ENCODE measurements at places on chromosomes 1 and 21.

DNA sequence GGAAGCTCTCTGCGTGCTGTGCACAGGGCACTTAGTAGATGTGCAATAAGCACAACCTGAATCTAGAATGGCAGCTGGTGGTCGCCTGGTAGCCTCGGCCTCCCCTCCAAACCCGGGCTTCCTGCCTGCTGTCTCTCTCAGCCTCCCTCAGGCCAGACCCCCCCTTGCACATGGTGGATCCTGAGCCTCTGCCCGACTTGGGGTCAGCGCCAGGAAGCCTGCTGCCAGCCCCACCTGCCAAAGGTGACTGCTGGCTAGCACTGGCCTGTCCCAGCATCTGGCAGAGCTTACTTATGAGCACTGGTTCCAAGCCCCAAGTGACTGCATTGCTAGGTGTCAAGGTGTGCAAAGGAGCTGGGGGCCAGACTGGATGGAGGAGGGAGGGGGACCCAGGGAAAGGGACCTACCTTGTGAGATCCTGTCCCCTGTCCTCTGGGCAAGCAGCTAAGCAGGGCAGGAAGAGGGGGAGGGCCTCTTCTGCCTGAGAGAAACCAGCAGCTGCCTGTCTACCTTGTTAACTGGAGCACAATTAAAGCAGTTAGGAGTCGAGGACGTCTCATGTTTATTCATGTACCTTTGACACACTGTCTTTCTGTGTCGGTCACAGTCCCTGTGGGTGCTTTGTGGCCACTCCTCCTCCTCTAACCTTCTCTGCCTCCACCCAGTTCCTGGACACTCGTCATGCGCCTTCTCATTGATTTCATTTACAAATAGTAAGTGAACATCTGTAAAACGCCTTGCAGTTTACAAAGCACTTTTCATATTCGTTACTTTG, 100.9 kb downstream of the DDX20 start:
- no peak for DNase-seq

GRCh38 chr21:30580132-30580531, 10.1 kb downstream of the KRTAP22-2 start:
- no peak for DNase-seq

GRCh38 chr1:223765719-223766340, 53.5 kb downstream of the CAPN2 start:
- DNase-seq = no peak

GRCh38 chr1:180778782-180779398, 133.8 kb upstream of the KIAA1614 start:
- no peak for DNase-seq

DNA sequence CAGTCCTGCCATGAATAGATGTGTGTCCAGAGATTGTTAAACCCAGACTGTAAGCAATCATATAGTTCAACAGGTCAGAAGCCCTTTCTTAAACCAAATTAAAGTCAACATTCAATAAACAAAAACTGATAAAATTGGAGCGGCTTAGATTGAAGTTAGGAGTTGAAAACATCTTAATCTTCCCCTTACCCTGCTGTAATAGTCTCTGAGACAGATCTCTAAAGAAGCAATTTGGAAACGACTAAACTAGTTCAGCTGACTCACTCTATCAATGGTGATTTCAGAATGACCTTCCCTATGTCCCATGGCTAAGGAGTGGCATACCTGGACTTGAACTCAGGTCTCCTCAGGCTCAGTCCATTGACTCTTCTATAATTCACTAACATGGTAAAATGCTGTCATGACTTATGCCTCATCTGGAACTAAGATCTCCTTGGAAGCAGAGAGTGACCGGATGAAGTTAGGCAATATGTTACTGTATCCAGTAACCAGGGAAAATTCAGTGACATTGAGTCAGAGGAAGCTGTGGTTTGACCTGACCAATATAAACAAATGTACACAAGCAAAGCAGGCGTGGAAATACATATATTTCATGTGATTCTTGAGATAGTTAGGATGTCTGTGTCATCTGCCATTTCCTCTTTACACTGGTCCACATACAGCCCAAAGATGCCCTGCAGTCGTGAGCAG, 30.1 kb downstream of the SGIP1 start:
- peak; percentile 99 for DNase-seq

DNA sequence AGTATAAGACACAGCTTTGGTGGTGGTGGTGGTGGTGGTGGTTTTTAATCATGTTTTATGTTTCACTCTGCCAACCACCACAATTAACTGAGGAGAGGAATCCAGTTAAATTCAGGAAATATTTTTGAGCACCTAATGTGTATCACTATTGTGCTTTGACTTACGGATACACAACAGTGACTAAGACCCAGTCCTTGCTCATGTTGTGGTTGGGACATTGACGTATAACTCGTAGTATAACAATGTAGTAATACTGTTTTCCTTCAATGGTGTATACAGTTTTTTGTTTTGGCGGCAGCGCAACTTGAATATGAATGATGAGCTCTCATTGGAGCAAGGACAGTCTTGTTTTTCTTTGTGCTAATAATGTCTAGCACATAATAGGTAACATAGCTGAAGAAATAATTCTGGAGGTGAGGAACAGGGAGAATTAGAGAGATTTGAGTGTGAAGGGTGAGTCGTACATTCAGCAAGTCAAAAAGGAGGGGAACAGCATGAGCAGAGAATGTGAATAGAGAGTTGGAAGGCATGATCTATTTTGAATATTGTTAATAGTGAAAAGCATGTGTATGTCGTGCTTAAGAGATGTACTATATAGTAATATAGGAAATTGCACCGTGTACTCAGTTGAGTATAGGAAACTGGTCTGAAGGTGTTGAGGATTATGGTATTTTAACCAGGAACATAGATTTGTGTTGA, 5.5 kb downstream of the CACYBP start:
- DNase-seq = no peak

GRCh38 chr1:90706437-90707362, 10.4 kb downstream of the BARHL2 start:
- DNase-seq = no peak

DNA sequence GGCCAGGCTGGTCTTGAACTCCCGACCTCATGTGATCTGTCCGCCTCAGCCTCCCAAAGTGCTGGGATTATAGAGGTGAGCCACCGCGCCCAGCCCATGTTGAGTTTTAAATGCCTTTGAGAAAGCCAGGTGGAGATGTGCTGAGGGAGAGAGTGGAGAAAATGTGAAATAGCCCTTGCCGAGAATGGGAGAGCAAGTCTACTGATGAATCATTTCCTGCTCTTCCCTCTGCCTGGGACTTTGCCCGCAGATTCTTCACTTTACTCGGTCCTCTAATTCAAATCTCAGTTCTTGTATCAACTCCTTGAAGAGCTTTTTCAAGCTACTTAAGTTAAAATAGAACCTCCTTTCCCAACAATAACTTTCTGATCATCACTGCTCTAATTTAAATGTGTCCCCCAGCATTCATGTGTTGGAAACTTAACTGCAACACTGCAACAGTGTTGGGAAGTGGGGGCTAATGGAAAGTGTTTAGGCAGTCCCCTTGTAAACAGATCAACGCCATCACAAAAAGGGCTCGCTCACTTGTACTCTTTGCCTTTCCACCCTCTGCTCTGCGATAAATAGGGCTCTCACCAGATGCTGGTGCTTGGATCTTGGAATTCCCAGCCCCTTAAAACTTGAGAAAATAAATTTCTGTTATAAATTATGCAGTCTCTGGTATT, 27.8 kb downstream of the OSBPL9 start:
- peak; percentile 85 for DNase-seq

- no peak for DNase-seq
Observed at GRCh38 chr1:46581681-46582455, 22.2 kb downstream of the MKNK1 start.

- DNase-seq = no peak
Observed at GRCh38 chr1:94676686-94677085, 135.1 kb upstream of the F3 start.

DNA sequence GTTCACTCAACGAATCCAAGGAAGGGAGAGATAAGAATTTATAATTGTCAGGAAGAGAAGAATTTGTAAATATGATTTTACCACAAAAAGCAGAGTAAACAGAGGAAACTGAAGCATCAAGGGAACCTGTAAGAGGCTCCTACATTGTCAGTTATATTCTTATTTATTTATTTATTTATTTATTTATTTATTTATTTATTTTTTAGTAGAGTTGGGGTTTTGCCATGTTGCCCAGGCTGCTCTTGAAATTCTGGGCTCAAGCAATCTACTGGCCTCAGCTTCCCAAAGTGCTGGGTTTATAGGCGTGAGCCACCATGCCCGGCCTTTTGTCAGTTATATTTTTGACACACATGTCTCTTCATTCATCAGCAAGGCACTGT, 47.1 kb downstream of the FCRL3 start:
- DNase-seq = no peak

- DNase-seq = peak; percentile 7
Observed at GRCh38 chr1:176119549-176119948, 87.5 kb downstream of the COP1 start.

- DNase-seq = peak; percentile 73
Observed at GRCh38 chr1:24540906-24541710, 14.8 kb upstream of the NCMAP start.

DNA sequence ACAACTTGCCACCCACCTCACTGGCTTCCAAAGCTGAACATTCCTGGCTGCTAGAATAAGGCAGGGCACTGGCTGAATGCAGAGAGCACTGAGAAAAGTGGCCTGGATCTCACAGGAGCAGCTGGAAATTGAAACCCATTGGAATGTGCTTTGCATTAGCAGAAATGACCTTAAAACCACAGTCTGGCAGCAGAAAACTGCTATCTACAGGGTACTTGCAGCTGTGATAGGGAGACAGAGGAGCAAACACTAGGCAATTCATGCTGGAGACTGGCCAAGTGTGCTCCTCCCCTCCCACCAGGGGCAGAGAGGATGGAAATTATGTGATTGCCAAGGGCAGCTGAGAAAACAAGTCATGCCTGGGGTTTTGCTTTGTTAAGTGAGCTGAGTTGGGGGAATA, 47.2 kb downstream of the HSD3B1 start:
- DNase-seq = peak; percentile 66

DNA sequence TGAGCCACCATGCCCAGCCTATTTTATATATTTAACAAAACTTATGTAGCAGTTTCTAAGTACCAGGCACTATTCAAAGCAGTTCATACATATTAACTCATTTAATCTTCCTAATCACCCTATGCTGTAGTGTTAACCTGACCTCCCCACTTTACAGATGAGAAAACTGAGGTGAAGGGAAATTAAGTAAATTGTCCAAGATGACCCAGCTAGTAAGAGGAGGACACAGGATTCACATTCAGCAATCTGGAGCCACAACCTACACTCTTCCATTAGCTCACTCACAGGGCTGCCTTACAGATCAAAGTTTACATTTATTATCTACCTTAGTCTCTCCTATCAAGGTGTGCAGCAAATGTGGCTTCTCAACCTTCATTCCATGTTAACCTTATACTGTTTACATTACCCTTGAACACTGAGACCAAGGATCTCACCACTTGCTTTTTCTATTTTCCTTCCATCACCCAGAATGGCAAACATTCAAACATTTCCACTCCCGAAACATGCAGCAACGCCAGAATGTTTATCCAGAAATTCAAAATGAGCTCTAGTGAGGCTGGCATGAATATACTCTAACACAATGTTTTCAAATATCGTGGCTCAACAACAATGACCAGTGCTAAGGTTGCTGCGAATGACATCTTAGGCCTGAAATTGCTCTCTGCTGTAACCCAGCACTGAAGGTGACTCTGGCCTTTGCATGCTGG, 24.5 kb downstream of the HIVEP3 start:
- DNase-seq = no peak

GRCh38 chr1:176691251-176692228, 228.6 kb downstream of the PAPPA2 start:
- peak; percentile 60 for DNase-seq

- DNase-seq = no peak
Observed at GRCh38 chr1:104264521-104264920, 514.8 kb downstream of the AMY1C start.

DNA sequence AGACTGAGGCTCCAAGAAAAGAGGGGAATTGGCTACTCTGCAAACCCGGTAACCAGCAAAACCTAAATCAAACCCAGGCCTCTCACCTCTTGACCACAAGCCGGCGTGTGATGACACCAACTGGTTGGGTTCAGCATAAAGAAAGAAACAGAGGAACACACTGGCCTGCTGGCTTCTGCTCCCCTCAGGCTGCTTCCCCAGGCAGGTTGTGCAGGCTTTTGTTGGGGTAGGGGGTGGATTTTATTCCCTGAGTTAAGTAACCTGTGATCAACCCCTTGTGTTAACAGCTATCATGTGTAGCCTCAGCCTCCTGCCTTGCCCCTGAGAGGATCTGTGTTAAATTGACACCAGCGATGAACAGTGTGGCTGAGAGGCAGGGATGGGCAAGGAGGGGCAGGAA, 111.6 kb upstream of the ZBTB40 start:
- no peak for DNase-seq

GRCh38 chr1:83692524-83693381, 306.2 kb downstream of the TTLL7 start:
- no peak for DNase-seq

- DNase-seq = peak; percentile 60
Observed at GRCh38 chr1:115184260-115184950, 95.1 kb upstream of the TSPAN2 start.

DNA sequence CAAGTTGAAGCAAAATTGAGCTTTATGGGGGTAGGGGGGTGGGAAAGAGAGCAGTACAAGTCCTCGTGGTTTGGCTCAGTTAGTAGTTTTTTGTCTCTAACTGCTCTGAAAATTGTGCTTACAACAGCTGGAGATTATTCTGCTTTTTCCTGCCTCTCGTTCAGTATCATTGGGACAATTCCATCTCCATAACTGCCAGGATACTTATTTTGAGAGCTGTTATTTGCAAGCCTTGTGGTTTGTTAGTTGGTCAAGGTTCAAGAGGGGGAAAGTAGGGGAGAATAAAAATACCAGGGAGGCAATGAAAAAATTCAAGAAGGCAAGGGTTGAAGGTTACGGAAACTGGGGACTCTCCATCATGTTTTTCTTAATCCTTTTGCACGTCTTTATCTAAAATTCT, 811.8 kb upstream of the ADGRL2 start:
- DNase-seq = peak; percentile 0

- no peak for DNase-seq
Observed at GRCh38 chr1:186689376-186689775, 9.2 kb upstream of the PTGS2 start.

- DNase-seq = no peak
Observed at GRCh38 chr1:36084497-36085115, 712 bp downstream of the TEKT2 start.

GRCh38 chr1:110214454-110215404, 4.6 kb downstream of the KCNC4 start:
- peak; percentile 34 for DNase-seq

DNA sequence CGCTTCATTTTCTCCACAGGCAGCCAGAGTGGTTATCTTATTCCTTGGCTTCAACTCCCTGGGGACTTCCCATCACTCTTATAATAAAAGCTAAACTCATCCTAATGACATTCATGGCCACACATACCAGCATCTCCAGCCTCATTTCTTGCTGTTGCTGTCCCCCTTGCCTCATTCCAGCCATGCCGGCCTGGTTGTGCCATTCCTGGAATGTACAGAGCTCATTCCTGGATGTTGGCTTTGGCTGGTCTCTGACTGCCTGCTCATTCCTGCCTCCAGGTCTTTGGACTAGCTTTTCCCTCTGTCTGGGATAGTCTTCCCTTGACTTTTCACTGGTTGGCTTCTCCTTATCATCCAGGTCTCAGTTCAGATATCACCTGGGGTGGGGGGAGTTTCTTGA, 2.4 kb upstream of the PEF1 start:
- peak; percentile 93 for DNase-seq

- no peak for DNase-seq
Observed at GRCh38 chr21:35045542-35046262, 3.4 kb downstream of the RUNX1 start.

All from AG10803 (cell line).